ENCODE measurements at places on chromosomes 4 and X.

GRCh38 chr4:24659241-24659961 lies 75.0 kb upstream of the DHX15 start:
- DNase-seq: no peak

DNA sequence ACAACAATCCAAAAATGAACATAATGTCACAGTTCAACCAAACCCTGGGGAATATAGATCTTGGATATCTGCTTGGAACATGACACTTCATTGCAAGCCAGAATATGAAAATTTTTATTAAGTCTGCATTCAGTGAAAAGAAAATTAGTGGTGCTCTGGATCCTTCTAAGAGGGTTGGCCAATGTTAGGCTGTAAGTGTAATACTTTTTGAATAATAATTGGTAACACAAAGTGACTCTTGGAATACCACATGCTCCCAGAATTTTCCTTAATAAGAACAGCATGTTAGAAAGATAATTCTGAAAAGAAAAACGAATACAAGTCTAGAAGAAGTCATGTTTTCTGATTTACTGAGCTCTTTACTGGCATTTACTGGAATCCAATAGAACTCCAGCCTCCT lies 175.8 kb downstream of the RASL11B start:
- no peak for DNase-seq

DNA sequence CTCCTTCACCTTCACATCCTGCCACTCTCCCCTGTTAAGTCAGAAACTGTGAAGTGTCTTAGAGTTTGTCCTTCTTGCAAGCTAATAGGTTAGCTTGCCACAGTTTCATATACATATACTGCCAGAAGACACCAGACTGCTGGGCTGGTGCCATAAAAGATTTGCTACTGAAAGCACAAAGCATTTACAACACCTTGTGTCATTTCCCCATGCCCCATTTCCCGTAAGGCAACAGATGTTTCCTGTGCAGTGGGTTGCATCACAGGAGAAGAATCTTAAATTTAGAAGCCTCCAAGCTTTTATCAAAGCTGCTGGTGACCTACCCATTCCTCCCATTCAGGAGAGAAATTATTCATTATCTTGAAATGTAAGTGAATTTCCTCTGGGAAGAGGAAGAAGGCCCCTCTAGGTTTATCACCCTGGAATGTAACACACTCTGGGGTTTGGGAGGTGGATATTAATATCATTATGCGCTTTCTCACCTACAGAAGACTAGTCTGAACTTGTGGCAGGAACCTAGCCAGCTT lies 34.5 kb upstream of the RAB33B start:
- no peak for DNase-seq

GRCh38 chrX:133335027-133335426 lies 80.3 kb downstream of the GPC4 start:
- DNase-seq: no peak

GRCh38 chr4:15182600-15183220 lies 180.4 kb downstream of the CPEB2 start:
- no peak for DNase-seq

GRCh38 chr4:4950561-4951290 lies 68.5 kb downstream of the CYTL1 start:
- DNase-seq: no peak

DNA sequence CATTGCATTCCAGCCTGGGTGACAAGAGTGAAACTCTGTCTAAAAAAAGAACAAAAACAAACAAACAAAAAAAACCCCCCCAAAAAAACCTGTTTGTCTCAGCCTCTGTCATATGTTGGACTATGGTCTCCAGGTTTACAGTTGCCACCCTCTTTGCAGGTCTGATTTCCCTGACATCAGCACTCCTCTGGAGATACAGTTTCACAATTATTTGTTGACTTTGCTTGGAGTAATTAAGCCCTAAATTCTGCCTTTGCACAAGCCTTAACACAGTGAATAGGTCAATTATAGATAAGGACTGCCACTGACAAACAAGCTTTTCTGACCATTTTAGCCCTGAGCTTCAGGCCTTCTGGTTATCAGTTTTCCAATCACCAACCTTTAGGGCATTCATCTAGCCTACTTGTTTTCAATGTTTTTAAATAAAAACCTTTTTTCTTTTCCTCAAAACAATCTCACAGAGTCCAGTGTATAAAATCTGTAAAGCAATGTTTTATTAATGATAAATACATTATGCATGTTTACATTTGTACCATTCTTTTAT lies 20.4 kb upstream of the MAPK10 start:
- DNase-seq: no peak

DNA sequence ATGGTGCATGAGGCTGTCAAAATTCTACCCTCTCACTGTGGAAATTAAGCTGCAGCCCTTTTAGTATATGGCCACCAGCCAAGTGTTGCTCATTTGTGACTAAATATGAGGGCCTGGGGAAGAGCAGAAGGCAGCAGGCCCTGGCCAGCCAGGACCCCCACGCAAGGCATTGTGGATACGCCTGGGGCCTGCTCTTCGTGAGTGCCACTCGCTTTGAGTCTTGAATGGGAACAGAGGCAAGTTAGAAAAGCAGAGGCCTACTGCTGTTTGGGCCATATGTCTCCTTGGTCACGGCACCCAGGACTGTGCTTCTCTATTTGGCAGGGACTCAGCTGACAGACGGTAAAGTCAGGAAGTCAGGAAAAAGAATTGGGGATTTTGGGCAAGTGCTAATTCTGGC lies 10.9 kb downstream of the RTL5 start:
- no peak for DNase-seq

DNA sequence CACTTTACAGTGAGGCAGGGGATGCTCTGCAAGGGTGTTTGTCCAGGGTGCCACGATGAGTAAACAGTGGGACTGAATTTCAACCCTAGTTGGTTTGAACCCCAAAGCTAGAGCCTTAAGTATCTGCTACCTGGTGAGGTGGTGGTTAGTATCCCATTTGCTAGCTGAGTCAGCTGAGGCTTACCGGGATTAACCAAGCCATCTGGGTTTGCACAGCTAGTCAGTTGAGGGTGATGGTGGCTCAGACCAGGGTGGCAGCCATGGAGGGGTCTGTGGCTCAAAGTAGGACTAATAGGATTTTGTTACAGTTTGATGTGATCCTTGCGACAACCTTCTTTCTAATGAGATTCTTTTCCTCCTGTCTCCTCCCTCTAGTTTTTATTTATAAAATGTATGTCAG lies 1.9 kb downstream of the EVC start:
- no peak for DNase-seq

DNA sequence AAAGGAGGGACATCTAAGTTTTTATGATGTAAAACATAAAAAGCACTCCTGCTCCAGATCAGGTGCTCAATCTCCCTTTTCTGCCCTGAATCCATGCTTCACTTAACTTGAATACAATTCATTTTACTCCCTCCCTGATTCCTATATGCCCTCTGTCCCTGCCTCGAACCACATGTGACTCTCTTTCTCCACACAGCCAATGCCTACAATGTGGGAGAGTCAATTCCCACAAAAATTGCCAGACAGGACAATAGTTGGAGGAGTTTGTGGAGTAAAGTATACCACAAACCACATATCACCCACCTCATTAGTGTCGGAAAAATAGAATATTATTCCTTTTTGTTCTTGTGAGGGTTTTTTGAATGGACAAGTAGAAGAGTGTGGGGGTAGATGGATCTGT lies 9.7 kb downstream of the AMMECR1 start:
- no peak for DNase-seq

GRCh38 chr4:146193628-146194027 lies 18.1 kb downstream of the LSM6 start:
- DNase-seq: no peak

DNA sequence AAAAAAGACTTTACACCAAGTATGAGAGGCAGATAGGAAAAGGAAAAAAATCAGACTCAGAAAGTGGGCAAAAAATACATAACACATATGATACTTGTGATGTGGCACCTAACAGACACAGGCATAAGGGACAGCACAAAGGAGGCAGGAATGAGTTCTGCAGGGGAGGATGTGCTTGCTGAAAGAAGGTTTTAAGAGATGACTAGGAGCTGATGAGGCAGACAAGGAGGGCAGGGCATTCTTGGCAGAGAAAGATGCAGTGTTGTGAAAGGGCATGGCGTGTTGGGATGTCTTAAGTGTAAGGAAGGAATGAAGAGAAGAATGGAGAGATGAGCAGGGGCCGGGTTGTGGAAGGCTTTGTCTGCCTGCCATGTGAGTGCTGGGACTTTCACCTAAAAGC lies 49.7 kb upstream of the TMEM154 start:
- no peak for DNase-seq

DNA sequence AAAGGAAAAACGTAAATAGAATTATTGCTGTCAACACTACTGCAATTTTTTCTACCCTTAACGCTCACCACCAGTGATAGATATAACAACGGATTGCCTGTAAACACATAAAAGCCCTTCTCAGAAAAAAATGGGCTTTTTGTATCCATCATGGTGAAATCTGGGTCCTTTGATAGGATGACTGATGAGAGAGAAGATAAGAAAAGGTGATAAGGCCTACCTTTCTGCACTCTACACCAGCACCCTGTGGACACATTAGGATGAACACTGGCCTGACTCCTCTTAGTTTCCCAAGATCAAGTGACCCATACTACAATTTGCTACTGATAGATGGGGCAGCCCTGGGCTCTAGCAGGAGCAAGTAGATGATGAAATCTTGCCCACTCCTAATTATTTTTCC lies 112.3 kb upstream of the RAP2C start:
- DNase-seq: no peak

DNA sequence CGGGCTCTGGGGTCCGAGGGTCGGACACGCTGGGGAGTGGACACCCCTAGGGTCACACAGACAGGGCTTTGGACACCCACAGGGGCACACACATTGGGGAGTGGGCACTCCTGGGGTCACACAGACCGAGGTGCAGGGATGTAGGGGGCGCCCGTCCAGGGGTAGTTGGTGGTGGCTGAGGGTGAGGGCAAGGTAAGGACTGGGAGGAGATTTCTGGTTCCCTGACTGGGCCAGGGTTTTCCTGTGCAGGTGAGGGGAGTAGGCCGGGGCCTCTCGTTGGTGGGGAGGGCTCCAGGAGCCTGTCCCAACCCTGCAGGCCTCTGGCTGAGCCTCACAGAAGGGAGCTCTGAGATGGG lies 21.9 kb upstream of the WDR45 start:
- no peak for DNase-seq

DNA sequence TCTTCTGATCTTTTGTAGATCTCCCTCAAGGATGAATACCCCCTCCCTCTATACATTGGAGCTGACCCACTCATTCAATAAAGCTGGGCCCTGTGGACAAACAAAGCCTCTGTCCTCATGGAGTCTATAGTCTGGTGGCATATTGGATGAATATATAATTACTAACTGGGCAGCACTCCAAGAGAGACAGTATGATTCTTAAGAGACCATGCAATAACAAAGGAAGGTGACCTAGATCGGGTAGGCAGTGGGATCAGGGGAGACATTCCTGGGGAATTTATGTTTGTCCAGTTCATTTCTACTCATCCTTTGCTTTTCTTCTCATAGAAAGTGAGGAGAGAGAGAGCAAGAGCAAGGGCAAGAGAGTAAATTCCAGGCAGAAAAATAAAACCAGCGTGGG lies 23.5 kb upstream of the CXCL13 start:
- no peak for DNase-seq

All from T1000 (cell line).